ENCODE measurements at places on chromosomes 5 and 9.

GRCh38 chr5:35736280-35736679 lies 118.6 kb downstream of the SPEF2 start:
- no peak for DNase-seq

DNA sequence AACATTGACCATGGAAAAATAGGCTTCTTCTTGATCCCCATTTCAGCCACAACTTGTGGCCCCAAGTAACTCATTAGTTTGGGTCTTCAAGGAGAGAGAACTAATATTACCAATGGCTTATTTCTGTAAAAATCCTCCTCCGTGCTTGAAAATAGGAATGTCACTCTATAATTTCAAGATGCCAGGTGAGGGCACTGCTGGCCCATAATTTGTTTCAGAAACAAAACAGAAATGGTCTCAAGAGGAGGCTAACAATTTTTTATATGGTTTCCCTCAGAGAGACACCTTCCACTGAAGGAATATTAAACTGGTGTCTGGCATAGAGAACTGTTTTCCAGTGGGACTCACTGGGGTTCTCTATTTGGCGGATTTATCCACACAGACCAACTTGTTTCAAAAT lies 437.0 kb upstream of the TRPC7 start:
- DNase-seq = no peak

GRCh38 chr5:176418251-176418650 lies 1.9 kb upstream of the CLTB start:
- DNase-seq = no peak

GRCh38 chr9:77975806-77976205 lies 55.8 kb downstream of the GNAQ start:
- DNase-seq = no peak

GRCh38 chr9:100206899-100207298 lies 107.9 kb downstream of the INVS start:
- no peak for DNase-seq

- DNase-seq = no peak
Observed at GRCh38 chr9:125966959-125967711, 220.0 kb downstream of the PBX3 start.

GRCh38 chr9:9631284-9631683 lies 981.5 kb downstream of the PTPRD start:
- no peak for DNase-seq

DNA sequence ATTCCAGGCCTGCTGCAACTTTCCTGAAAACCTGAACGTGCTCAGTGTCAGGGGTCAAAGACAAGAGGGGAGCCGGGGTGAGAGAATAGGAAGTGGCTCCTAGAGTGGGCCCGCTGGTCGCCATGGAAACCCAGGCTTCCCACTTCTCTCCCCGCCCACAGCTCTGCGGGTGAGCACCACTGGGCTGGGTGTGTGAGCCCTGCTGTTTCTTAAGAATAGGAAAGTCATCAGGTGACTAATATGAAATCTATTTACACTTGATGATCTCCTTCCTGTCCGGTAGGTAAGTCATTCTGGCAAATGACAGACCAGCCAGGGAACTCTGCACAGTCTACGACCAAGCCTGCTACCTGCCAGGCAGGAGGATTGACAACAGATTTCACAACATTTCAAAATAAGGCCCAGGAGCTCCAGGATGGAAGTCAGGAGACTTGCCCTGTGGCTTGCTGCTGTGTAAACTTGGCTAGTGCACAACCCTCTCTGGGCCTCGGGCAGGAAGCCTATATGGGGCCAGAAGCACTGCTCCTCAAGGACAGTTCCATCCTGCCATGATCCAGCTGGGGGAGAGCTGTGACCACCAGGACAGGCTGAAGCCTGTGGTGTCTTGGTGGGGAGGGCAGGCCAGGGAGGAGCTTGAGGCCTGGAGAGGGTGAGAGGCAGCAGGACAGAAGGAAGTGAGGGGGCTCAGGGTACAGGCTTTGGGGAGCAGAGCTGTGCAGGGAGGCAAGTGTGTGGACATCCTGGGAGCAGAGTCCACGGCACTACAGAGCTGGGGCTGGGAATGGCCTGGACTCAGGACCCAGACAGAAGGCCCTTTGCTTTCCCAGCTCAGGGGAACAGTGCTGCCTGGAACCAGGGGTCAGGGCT lies 60.6 kb downstream of the SHB start:
- no peak for DNase-seq
